ENCODE measurements at places on chromosomes 16 and 17. TPM values are rescaled to one million over a fixed set of nuclear protein-coding genes. Genes with fewer than 3 reads are reported as not detected.

PLEKHG4 gene
- total RNA-seq, result 23.8 TPM

ZG16 gene
- total RNA-seq, result not detected

CLEC3A gene
- total RNA-seq, result not detected

KRT33B gene
- total RNA-seq, result not detected

MAF gene
- total RNA-seq, result 0.57 TPM

STXBP4 gene
- total RNA-seq, result 23.2 TPM

SLC9A5 gene
- 0.86 TPM for total RNA-seq

TMEM101 gene
- 33.1 TPM for total RNA-seq

USP31 gene
- total RNA-seq, result 27.1 TPM

SHISA9 gene
- total RNA-seq, result not detected

LIG3 gene
- 42.8 TPM for total RNA-seq

MYL4 gene
- 1.5 TPM for total RNA-seq

CES5A gene
- total RNA-seq, result not detected

HYDIN gene
- not detected for total RNA-seq

FBXW10 gene
- not detected for total RNA-seq

SPNS3 gene
- total RNA-seq, result 0.98 TPM

OMG gene
- not detected for total RNA-seq

SNX20 gene
- not detected for total RNA-seq

SPECC1 gene
- 1.6 TPM for total RNA-seq

BLMH gene
- total RNA-seq, result 63.0 TPM

CCL4L2 gene
- not detected for total RNA-seq

MEFV gene
- total RNA-seq, result not detected

RHBDL1 gene
- total RNA-seq, result 0.38 TPM

CES1 gene
- total RNA-seq, result not detected

MGAT5B gene
- 2.2 TPM for total RNA-seq

GAST gene
- total RNA-seq, result not detected

SRCIN1 gene
- total RNA-seq, result under 0.01 TPM

SLC6A2 gene
- total RNA-seq, result not detected

ARHGDIG gene
- total RNA-seq, result 0.57 TPM

CHST5 gene
- total RNA-seq, result not detected

ADAP2 gene
- 0.33 TPM for total RNA-seq

FNDC8 gene
- total RNA-seq, result not detected

CDH13 gene
- 235 TPM for total RNA-seq

TBC1D3E gene
- not detected for total RNA-seq

KRTAP3-2 gene
- total RNA-seq, result not detected

HOXB1 gene
- not detected for total RNA-seq

SDR42E1 gene
- total RNA-seq, result 2.6 TPM

GRB2 gene
- 113 TPM for total RNA-seq

FN3K gene
- 3.2 TPM for total RNA-seq

TNFRSF12A gene
- total RNA-seq, result 116 TPM

GFAP gene
- total RNA-seq, result not detected

MFAP4 gene
- not detected for total RNA-seq

CIBAR2 gene
- total RNA-seq, result not detected

NFATC2IP gene
- total RNA-seq, result 36.5 TPM

MMP28 gene
- 11.3 TPM for total RNA-seq

NOTUM gene
- under 0.01 TPM for total RNA-seq

CBFA2T3 gene
- total RNA-seq, result 0.19 TPM
